ENCODE measurements at places on chromosomes 5 and 9. TPM values are rescaled to one million over a fixed set of nuclear protein-coding genes. Genes with fewer than 3 reads are reported as not detected.
A peak's percentile ranks its signal among the peaks of the same experiment; 100 is the strongest.

The LRRC14B gene
- not detected for total RNA-seq

The PRRT1B gene
- total RNA-seq = not detected

The PCDHGC4 gene
- not detected for total RNA-seq

The SLC46A2 gene
- not detected for total RNA-seq

The CDH10 gene
- not detected for total RNA-seq

The KIF27 gene
- total RNA-seq = 3.1 TPM

The CRB2 gene
- 0.06 TPM for total RNA-seq

The CCL28 gene
- total RNA-seq = 11.4 TPM

The NIPAL4 gene
- total RNA-seq = 0.90 TPM

The FAM170A gene
- not detected for total RNA-seq

DNA sequence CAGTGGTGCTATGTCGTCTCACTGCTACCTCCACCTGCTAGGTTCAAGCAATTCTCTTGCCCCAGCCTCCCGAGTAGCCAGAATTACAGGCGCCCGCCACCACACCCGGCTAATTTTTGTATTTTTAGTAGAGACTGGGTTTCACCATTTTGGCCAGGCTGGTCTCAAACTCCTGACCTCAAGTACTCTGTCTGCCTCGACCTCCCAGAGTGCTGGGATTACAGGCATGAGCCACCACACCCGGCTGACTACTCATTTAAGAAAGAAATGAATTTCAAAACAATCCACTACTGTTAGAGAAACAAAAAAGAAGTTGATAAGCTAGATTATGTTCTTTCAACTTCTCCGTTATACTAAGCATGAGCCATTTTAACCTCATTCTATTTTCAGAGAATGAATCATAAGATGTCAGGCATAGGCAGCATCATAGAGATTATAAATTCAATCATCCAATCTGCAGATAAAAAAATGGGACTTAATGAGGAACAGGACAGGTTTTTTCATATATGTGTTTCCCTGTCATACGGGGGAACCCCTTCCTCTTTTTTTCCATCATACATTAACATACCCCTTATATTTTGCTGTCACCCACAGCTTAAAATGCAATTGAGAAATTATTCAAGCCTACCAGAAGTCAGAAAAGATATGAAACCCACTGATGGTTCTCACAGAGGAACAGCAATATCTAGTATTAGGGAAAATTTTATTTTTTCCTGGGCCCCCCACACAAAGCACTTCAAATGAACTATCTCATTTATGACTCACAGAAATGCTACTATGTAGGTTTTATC is 26.5 kb upstream of the ADRB2 start:
- ATAC-seq = peak; percentile 66

DNA sequence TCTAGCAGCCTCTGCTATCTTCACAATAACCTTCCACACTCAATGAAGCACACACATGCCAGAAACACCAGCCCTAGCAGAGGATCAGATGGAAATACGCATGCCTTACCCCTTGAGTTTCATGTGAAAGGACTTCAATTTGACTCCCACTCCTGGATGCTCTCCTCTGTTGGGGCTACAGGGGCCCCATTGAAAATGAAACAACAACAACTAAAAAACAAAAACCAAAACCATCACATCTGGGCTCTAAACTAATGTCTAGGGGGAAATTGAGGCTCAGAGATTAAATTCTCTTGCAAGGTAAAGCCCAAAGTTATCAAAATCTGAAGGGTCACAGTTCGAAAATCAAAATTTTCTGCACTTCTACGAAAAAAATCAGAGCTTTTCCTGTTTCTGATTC is 7.9 kb upstream of the RFESD start:
- ATAC-seq = no peak

GRCh38 chr5:112528928-112529327 is 109.9 kb upstream of the EPB41L4A start:
- no peak for ATAC-seq

- ATAC-seq = no peak
These were observed 174.0 kb downstream of the RAPGEF6 start for GRCh38 chr5:131460867-131461572.

DNA sequence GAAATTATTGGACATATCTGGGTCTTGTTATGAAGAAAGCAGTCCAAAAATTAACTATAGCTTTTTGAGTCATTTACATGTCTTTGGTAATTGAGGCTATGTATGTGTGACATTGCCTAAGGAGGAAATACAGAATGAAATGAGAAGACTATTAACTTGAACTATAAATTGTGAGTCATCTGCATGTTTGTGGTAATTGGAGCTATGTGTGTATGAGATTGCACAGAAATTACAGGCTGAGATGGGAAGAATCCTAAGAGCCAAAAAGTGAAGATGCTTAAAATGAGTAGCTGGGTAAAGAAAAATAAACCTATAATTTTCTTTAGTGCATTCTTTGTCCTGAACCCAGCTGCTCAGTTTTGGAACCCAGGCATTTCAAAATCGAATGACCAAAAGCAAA is 747.6 kb upstream of the EDIL3 start:
- no peak for ATAC-seq

DNA sequence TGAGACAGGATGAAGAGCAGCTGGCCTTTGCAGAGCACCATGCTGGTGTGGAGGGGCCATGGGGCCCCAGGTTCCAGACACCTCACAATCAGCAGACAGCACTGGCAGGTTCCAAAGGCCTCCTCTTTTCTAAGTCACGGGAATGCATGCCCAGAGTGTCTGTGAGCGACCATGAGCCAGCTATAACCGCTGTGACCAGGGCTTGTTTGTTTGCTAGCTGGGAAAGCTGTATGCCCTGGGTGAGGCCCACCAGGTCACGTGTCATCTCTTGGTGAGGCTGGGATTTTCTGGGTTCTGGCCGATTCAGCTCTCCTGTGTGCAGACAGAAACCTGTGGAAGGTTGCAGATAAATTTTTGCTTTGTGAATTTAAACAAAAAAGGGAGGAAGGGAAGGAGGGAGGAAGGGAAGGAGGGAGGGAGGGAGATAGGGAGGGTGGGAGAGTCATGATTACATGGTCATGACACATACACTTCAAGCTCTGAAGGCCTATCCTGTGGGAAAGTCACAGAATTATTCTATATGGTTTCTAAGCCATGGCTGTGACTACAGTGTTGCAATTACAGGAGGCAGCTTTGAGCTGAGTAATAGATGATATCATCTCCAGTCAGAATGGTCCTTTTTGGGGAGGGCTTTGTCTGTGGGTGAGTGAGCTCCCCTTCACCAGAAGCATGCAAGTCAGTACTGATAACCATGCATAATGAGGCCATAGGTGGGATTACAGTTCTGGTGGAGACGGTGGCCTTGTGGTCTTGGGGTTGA is 37.2 kb downstream of the PAPPA start:
- no peak for ATAC-seq

DNA sequence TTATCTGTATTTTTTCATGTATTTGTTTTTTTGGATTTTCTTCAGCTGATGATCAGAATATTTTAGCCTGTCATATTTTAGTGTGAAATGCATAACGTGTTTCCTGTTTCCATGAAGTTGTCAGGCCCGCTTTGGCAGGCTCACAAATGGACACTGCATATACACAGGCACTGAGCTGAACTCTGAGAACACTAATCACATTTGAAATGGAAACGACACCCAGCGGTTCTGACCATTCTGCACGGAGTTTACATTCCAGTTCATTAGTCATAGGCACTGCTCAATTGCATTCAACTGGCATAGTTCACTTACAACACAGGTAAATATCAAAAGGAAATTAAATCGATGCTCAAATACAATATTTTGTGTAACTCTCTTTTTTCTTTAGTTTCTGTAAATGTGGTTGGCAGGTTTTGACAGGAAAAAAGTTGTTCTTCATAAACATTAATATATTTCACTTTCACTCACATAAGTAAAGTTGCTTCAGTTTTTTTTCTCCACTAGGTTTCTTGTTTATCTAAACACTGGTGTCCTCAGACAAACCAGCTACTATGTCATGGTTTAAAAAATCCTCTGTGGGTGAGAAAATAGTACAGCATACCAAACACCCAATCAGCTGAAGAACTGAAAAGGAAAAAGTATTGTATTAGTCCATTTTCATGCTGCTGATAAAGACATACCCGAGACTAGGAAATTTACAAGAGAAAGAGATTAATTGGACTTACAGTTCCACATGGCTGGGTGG is 559.0 kb upstream of the DAP start:
- no peak for ATAC-seq

DNA sequence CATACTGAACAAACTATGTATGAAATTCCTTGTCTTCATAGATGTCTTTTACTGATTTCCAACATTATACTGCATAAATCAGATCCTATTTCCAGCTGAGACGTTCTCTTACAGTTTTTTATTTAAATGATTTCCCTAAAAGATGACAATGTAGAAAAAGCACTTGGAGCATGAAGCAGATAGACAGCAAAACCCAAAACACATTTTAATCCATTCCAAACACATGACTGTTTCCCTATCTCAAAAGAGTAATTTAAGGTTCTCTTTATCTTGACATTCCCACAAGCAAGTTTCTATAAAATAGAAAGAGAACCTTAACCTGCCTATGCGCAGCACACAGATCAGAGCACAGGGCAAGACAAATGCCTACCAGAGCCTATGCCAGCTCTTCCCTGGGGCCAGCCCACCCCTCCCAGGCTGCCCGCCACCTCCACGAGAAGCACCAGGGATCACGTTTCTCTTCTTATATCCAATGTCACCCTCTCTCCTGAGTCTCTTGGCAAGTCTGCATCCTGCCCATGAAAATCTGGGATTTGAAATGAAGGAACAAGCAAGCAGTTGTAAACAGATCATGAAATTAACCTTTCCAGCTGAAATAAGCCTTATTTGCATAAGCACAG is 52.4 kb downstream of the RETREG1 start:
- no peak for ATAC-seq

DNA sequence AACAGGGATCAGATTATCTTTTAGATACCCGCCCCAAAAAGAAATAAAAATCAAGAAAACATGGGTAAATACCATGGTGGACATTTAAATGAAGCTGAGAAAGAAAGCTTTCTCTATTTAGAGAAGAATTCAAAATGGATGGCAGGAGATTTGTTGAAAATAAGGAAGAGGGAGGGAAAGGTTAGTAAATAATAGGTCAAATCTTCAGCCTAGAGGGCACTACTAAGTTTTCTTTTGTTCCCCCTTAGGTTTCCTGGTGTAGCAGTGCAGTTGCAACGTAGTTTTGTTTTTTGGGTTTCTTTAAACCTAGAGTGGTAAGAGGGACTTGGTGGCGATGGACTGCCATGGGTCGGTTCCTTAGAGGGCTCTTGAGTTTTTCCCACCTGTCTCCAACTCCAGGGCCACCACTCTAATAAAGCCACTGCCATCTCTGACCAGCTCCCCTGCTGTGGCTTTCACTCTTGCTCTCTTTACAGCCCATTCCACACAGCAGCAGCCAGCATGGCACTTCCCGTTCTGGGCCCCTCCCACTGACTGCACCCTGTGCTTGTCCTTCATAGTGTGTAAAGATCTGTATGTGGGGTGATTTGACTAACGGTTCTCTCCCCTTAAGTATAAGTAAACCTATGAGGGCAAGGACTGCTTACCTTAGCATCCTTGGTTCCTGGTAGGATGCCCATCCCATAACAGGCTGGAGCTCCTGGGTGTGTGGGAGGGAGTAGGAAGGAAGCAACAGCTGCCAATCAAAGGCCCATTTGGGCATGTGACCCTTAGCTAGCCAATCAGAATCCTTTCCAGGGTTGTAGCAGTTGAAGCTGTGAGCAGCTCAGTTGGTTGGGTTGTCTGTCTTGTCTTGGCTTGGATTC is 118.3 kb downstream of the SLC1A3 start:
- peak; percentile 80 for ATAC-seq

DNA sequence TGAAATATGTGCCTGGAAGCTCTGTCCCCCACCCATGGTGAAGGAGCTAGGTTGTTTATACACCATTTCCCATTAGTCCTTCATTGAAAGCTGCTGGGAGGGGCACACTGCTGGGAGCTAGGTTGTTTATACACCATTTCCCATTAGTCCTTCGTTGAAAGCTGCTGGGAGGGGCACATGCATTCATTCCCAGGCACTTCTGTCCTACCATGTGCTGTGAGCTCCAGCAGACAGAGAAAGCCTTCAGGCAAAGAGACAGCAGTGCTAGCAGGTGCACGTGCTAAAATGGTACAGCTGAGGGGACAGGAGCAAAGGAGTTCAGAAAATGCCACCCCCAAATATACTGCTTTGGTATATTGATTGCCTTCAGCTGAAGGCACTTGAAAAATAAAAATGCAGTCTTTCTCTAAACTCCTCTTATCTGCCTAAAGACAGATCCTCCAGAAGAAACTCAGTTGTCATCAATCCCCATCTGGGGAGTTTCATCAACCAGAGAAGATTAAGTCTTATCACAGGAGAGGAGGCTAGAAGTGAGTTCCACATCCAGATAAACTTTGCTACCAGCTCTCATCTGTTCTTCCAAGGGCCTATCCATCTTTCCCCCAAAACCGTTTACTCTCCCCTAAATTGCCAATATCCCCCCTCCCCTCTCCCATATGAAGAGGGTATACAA is 27.7 kb upstream of the DAPK1 start:
- no peak for ATAC-seq

DNA sequence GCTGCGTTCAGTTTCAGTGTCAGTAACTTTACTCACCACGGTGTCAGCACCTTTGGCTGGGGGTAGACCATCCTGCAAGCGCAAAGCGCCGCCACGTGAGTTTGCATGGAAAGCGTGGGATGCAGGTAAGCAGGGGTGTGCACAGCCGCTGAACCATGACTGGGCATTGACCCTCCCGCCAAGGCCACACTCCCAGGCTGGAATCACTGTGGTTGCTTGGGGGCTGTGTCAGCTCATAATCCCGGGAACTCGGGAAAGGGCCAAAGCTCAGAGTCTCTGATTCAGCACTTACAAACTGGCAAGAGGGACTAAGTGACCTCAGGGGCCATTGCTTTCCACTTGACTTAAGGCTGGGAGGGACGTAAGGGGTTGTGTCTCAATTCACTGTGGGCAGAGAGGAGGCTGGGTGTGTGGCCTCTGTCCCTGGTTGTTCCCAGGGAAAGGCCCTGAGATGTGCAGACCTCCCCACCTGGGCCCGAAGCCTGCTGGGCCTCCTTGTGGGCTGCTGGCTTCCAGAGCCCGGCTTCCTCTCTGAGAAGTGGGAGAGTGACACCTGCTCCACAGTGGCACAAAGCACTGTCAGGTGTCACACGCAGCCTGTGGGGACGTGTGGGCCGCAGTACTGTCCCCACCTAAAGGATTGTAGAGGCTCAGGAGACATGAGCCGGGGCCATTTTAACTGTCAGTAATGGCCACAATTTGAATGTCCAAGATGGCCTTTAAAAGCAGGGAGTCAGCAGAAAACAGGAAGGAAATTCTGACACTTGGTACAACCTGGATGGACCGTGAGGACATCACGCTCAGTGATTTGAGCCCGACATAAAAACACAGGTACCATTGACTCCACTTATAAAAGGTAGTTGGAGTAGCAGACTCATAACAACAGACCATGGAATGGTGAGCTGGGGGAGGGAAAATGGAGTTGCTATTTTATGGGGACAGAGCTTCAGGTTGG is 16.7 kb downstream of the ABO start:
- ATAC-seq = no peak

- no peak for ATAC-seq
These were observed 438.6 kb downstream of the AGTPBP1 start for GRCh38 chr9:85302938-85303756.

- no peak for ATAC-seq
These were observed 13.5 kb upstream of the AHRR start for GRCh38 chr5:307794-308579.

- peak; percentile 12 for ATAC-seq
These were observed 26.5 kb downstream of the MTAP start for GRCh38 chr9:21828853-21829410.
